ENCODE measurements at places on chromosomes 4 and X.

DNA sequence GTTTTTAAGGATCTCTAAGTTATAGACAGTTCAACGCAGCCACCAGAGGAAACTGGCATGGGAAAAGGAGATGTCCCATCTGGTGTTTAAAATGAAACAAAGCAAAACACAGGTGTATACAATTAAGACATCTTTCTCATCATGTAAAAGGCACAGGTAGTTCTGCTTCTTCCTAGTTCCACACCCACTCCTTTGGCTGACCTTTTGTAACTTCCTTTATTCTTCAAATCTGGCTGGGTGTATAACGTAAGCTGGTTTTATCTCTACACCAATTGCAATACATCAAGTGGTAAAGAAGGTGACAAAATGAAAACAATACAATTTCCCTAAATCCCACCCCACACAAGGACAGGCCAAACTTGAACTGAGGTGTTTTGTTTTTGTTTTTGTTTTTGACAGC lies 27.3 kb upstream of the FBXW7 start:
- no peak for DNase-seq

- DNase-seq = no peak
Measured at GRCh38 chr4:54230484-54231418, 1.7 kb downstream of the PDGFRA start.

DNA sequence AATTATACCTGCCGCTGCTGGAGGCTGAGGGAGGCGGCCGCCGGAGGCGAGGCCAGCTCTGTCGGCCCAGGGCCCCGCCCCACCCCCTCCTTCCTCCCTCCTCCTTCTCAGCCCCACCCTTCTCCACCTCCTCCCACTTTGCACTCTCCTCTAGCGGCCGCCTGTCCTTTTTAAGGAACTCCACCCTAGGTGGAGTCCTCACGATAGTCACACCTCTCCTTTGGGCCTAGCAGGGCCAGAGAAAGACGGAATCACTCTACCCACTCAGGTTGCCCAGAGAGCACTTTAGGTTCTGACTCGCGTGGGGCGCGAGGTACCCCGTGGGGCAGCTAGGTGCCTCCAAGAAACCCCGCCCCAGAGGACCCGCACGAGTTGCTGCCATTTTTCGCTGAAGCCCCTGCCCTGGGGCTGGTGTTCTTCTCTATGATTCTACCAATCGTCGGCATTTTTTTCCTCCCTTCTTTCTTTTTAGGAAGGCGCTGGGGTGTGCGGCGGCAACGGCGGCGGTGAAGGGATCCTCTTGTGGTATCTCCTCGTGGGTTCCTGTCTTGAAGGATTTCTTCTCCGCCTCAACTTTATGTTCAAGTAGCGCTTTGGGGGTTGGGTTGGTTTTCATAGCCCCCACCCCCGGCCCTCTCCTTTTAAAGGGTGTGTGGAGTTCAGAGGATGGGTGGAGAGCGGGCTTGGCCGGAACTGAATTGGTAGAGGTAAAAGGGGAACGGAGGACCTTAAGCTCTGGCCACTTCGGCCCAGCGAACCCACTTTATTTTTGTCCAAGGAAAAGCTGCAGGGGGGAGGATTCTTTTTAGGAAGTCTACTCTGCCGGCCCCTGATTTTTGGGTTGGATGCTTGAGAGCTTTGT lies at the start of gene KLF8:
Gene KLF8 (plus strand): TSS at position 136 of the 862 bp plus-strand sequence. CDS start 979 bp downstream, outside the sequence.
- peak; percentile 35 for DNase-seq

- no peak for DNase-seq
Measured at GRCh38 chr4:173381610-173382009, 10.9 kb downstream of the SAP30 start.

DNA sequence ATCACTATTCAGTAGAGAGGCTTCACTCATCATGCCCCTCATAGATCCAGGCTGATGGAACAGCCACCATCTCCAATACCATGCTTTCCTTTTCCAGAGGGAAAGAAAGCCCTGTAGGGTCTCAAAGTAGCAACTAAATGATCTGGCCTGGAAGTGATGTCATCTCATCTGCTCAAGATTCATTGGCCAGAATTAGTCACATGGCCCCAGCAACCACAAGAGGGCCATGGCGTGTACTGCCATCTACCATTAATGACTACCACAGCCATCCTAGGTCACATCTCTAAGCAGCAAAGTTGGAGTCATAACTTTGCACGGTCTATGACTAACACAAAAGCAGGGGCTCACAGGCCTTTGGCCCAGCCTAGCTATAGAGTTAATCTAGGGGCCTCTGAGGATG lies 194.8 kb downstream of the KIT start:
- DNase-seq = no peak

DNA sequence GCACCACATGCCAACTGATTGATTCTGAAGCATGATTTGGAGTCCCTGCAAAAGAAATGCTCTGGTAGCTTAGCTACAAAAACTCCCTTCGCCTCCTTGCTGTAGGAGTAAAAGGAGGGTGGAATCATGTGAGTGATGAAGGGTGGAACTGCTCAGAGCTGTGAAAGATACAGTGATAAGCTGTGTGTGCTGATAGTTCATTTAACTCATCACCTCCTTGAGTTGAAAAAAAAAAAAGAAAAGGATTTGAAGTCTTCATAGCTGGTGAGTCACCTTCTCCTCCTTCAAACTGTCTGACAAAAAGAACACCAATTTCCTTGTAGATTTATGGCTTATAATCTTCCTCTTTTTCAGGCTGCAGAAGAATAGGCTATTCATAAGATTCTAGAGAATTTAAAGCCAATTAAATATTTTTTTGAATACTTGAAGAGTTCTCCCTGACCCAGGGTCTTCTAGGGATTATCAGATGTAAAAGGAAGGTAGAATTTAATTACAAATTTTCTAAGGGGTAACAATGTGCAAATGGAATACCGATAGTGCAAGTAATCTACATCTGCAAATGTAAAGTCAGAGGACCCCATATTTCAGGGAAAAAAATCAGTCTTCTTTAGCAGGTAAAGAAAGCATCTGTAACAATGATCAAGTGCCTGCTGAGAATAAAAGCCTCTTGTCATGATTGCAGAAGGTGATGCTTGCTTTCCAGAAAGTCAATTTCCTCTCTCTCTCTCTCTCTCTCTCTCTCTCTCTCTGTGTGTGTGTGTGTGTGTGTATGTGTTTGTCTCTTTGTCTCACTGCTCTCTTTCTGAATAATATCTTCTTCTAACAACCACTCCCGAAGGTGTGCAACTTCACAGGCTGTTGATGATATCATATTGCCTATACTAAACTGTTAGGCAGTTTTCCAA lies 208.8 kb upstream of the VEGFC start:
- no peak for DNase-seq

DNA sequence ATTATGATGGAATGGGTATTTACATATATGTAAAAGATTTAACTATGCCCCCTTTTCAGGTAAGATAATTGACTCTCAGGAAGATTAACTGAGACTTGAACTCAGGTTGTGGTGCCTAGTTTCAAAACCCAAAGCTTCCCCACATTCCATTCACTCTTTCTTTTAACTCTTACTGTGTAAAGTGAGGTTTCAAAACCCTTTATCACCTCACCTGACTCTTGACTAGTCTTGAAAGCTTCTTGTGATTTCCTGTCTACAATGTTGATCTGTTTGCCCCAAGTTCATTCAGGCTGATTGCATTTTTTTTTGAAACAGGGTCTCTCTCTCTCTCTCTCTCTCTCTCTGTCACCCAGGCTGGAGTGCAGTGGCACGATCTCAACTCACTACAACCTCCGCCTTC lies 40.5 kb upstream of the RAPGEF2 start:
- no peak for DNase-seq

- DNase-seq = no peak
Measured at GRCh38 chrX:135463937-135464336, 42.2 kb downstream of the SMIM10L2A start.

- no peak for DNase-seq
Measured at GRCh38 chr4:183165376-183165775, 66.3 kb downstream of the WWC2 start.

GRCh38 chrX:71000139-71000538 lies 68.0 kb downstream of the SNX12 start:
- no peak for DNase-seq

DNA sequence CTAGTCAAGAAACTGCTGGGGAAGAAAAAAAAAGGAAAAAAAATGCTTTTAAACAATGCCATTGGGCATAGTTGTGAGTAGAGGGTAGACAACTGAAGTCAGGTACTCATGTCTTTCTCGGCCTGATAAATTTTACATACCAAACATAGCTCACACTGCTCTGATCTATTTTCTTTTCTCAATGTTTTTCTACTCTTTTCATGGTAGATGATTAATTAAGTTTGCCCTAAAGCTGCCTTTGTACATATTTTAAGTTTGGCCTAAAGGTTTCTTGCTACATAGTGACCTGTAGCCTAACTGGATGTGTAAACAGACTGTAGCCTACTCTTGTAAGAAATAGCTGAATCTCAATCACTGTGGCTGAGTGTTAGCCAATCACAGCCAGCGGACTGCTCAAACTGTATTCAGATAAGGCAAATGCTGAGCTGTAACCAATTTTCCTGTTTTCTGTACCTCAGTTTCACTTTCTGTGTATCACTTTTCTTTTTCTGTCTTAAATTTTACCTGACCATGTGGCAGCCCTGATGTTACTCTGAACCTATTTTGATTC lies 121.0 kb downstream of the PCDH10 start:
- no peak for DNase-seq

DNA sequence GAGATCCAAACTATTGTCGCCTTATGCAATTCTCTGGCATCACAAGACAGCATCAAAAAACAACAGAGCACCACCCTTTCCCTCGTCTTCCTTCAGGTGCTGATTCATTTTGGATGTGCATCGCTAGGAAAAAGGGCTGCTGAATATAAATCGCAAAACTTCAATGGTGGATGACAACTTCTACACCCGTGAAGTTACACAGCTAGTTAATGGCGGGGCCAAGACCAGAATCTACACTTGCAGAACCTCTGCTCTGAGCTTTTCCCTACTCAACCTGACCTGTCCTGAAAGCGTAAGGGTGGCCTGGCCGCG lies 674 bp downstream of the GNPDA2 start:
- no peak for DNase-seq

DNA sequence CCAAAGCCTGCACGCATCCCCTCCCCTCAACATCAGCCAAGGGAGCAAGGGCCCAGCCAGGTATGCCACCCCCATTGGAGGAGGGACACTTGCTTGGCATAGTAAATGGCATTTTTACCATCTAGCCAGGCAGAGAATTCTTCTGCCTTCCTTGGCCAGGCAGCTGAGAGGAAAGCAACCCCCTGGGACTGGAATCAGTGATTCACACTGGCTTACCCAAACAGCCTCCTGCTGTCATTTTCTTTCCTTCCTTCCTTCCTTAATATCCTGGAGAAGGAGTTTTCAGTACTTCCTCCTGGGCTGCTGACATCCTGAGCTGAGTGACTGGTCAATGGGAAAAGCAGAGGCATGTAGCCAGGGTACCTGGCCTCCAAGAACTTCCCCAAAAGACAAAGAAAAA lies 28.6 kb upstream of the KIAA1210 start:
- DNase-seq = no peak

- DNase-seq = no peak
Measured at GRCh38 chr4:48334900-48335384, 6.4 kb upstream of the SLAIN2 start.

DNA sequence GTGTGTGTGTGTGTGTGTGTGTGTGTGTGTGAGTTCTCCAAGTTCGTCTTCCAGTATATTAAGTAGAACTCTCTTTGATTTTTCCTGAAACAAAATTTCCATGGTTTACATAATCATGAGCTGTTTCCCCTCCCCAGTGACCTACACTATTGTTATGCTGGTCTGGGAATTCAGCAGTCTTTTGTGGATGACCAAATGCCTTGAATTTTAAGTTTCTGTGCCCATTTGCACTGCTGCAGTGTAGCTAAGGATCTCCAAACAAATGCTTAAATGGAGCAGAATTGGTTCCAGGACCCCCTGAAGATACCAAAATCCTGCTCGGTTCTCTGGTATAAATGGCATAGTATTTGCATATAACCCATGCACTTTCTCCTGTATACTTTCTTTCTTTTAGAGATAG lies 77.2 kb upstream of the SLC34A2 start:
- no peak for DNase-seq

DNA sequence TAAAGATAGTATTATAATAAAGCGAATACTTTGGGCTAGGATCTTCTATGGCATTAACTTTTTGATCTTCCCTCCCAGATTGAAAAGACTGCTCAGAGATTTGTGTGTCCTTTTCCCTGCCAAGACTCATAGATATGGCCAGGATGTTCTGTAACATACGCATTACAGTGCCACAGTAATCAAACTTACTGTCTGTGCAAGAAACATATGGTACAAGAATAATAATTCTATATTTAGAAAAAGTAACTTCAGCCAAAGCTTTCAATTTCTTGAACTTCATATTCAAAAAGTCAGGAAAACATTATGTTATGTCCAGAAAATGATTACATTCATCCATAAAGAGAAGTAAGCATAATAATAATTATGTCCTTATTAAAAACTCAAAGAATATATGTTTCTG lies 100.9 kb upstream of the GUCY1A1 start:
- no peak for DNase-seq

- no peak for DNase-seq
Measured at GRCh38 chr4:94744850-94745249, 12.9 kb upstream of the BMPR1B start.

GRCh38 chr4:75741027-75741426 lies 16.6 kb downstream of the USO1 start:
- no peak for DNase-seq

DNA sequence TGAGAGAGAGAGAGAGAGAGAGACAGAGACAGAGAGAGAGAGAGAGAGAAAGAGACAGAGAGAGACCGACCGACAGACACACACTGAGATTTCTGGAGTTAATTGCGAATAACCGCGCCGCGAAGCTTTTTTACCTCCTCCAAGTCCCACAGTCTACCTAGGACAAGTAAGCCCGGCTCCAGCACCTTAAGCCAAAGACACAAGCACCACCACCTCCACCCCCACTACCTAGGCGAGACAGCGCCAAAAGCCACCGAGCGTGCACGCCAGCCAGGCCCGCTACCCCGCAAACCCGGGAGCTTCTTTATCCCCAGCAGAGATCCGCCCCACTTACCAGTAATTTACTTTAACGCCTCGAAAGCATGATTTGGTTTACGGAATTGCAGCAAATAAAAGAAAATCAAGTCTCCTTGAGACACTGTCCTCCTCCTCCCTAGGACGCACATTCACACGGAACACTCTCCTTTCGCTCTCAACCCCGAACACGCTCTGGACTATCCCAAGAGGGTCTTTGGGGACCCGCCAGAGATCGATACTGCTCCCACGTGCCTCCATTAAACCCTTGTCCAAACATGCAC lies 649.6 kb upstream of the DIPK2B start:
- peak; percentile 22 for DNase-seq

- no peak for DNase-seq
Measured at GRCh38 chr4:28754376-28754775, 1893.7 kb downstream of the STIM2 start.

Data from stimulated activated CD4-positive, alpha-beta T cell treated with anti-CD3 and anti-CD28 coated beads, Interleukin-1b, Interleukin-23, amount 100 ng/mL, for 48 hours (primary cell).